Epithelial cell of prostate (primary cell): ENCODE measurements at places on chromosomes 7 and 10.

DNA sequence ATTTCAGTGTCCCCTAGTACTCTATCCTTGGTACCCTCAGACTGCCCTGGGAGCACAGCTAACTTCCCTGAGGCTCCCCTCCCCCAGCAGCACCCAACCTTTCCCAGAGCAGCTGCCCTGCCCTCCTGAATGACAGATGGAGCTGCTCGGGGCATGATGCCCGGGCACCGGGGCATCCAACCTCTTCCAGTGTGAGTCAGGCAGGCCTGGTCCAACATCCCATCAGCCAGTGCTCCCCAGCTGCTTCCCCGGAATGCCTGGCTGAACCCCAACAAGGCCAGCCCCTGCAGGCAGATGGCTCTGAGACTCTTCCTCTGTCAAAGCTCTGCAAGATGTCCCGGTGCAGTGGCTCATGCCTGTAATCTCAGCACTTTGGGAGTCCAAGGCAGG, 11.9 kb upstream of the TSPAN15 start:
- no peak for DNase-seq

DNA sequence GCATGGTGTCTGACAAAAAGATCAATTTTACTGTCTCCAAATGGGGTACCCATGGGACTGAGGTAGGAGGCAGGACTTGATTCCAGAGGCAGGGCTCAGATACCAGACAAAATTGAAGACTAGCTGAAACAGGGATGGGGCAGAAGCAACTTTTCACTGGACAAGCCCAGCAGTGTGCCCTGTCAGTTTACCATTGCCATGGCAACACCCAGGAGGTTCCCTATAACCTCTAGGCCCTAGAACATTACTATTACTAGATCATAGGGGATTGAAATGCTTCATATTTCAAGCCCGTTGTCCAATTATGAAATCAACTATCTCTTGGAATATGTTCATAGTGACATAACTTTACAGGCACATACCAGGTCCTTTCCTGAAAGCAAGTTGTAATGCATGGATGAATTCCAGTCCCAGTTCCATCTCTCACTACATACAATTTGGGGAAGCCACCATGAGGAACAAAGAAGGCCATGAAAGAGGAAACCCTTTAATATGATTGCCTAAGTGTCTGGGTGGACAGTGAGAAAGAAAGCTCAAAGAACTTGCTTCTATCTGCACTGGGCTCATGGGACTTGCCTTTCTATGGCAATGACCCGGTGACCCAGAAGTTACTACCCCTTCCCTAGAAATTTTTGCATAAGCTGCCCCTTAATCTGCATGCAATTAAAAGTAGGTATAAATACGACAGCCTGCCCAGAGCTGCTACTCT, 557.9 kb downstream of the KCNMA1 start:
- no peak for DNase-seq

- no peak for DNase-seq
These were observed 55.2 kb downstream of the NRP1 start for GRCh38 chr10:33279276-33279675.

DNA sequence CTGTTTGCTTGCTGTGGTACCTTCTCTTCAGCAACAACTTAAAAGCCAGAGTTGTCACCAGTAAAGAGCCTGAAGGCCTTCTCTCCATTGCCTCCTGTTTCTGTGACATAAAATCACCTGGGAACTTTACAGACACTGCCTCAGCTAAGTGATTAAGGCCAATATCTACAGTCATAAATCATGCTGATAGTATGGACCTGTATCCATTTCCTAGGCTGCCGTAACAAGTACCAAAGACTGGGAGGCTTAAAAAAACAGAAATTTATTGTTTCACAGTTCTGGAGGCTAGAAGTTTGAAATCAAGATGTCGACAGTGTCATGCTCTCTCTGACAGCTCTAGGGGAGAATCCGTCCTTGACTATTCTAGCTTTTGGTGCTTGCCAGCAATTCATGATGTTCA, 108.4 kb upstream of the UNC5B start:
- no peak for DNase-seq

GRCh38 chr10:132368881-132369635, 27.9 kb upstream of the PWWP2B start:
- DNase-seq, result no peak

DNA sequence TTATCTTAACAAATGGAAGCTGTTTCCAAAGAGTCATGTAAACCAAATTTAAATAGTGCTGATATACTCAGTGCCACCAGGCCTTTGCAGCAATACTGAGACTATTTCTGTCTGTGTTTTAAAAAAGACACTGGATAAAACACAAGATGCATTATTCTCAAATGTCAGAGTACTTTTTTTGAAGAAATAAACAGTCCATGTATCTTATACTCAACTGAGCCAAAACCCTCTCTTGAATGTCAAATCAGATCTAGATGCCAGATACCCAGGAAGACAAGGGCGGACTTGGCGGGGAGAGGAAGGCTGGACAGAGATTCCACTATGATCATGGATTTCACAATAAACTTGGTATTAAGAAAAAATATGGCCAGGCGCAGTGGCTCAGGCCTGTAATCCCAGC, 127.6 kb downstream of the COBL start:
- DNase-seq, result no peak

GRCh38 chr7:39383136-39383535, 183.1 kb upstream of the YAE1 start:
- DNase-seq, result no peak

DNA sequence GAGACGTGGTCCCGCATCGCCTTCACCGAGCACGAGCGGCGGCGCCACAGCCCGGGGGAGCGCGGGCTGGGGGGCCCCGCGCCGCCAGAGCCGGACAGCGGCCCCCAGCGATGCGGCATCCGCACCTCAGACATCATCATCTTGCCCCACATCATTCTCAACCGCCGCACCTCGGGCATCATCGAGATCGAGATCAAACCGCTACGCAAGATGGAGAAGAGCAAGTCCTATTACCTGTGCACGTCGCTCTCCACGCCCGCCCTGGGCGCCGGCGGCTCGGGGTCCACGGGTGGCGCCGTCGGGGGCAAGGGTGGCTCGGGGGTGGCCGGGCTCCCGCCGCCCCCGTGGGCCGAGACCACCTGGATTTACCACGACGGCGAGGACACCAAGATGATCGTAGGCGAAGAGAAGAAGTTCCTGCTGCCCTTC, 737 bp downstream of the CNNM2 start:
- no peak for DNase-seq

DNA sequence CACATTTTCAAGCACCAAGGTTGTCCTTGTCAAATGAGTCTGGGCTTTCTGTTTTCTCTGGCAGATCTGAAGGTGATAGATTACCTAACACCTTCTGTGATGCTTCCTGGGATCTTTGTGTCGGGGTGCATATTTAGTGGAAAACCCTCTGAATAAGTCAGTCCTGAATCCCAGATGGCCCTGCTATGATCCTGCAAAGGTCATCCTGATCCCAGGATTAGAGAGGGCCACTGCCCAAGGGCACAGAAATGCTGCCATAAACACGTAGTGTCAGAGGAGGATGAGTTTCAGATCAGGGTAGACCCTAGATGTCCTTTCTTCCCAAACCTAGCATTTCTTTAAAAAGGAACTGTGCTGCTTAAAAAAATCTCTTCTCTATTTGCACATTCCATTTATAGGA, 19.0 kb downstream of the AGR2 start:
- no peak for DNase-seq

DNA sequence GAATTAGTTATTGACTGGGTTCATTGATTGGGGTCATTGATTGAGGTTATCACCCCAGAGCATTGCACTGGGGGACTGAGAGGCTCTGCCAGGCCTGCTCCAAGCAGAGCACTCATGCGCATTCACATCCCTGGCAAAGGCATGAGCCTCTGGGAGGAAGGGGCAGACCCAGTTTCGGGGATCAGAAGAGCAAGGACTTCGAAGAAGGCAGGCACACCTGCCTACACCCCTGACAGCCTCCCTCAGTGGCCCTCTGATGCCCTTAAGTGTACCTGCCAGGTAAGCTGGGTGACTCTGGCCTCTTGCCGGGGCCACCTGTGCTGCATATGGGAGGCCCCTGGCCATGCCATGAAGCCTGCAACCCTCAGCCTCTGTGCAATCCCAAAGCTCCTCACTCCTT, 181.1 kb downstream of the PTPN20 start:
- no peak for DNase-seq

DNA sequence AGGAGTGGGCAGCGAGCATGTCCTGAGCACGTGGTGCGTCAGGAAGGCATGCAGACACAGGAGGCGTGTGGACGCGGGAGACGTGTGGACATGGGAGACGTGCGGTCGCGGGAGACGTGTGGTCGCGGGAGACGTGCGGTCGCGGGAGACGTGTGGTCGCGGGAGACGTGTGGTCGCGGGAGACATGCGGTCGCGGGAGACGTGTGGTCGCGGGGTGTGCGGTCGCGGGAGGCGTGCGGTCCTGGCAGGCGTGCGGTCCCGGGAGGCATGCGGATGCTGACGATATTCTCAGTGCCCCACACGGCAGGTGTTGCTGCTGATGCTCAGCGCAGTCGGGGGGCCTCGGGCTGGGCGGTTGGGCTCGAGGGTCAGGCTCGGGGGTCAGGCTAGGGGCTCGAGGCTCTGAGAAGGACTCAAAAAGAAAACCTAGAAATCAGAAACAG, 94.2 kb downstream of the NKX6-2 start:
- no peak for DNase-seq

DNA sequence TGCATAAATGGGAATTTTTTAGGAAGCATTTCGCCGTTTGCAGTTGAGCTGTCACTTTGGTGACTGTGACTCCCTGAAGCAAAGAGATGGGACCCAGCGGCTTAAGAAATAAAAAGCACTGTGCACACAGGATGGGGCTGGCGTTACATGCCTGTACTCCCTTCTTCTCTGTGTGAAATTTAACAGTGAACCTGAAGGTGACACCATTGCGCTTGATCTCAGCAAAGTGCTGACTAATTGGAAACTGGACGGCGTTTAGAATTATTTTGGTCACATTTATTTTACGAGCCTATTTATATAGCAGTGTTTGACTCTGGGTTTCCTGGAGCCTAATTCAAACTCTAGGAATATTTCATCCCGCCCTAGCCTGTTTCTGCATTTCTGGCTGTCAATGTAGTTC, 146.2 kb downstream of the PAXIP1 start:
- DNase-seq, result no peak

GRCh38 chr7:105871142-105871541, 5.3 kb downstream of the ATXN7L1 start:
- DNase-seq, result no peak

DNA sequence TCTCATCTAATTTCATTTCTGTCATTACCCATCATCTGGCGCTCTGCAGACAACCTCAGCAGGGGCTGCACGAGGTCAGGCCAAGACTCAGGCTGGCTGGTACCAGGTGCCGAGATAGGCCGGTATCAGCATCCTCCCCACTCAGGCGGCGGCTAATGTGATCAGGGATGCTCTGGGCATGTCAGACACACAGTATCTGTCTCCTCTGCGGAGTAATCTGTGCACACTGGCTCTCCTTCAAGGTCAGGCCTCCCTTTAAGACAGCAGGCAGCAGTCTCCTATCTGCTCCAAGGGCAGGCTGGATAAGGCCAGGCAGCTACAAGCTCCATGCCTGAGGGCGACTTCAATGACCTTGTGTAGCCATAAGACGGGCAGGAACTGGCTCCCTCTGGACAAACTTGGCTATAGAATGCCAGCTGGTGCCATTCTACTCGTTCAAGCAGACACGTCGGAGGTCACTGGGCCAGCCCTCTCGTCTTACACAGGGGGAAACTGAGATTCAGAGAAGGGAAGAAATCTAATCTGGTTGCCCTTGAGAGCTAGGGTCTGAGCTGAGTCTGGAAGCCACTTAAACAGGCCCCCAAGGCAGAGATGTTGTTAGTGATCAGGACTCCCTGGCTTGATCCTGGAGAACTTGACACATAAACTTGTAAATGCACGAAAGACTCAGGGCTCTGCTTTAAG, 59.3 kb downstream of the ARHGAP22 start:
- DNase-seq, result no peak

- no peak for DNase-seq
These were observed 139.7 kb upstream of the ABCB5 start for GRCh38 chr7:20475756-20476155.
